Lung microvascular endothelial cell (primary cell): ENCODE measurements at places on chromosomes 12 and 14. TPM values are rescaled to one million over a fixed set of nuclear protein-coding genes. Genes with fewer than 3 reads are reported as not detected.

CCDC175 gene
- not detected in 2 replicates for total RNA-seq

A2M gene
- total RNA-seq = 3.8 and 19.0 TPM in 2 replicates

PSMB11 gene
- not detected in 2 replicates for total RNA-seq

OVCH1 gene
- under 0.01 TPM in 1 of 2 replicates, not detected in the other for total RNA-seq

PZP gene
- under 0.01 and 0.22 TPM in 2 replicates for total RNA-seq

PMCH gene
- total RNA-seq = not detected in 2 replicates

CCDC177 gene
- total RNA-seq = not detected in 2 replicates

GALNT16 gene
- under 0.01 TPM in 1 of 2 replicates, not detected in the other for total RNA-seq

GRCh38 chr14:77111021-77111420, 13.0 kb downstream of the CIPC start:
- peak; percentile 23 for DNase-seq

DNA sequence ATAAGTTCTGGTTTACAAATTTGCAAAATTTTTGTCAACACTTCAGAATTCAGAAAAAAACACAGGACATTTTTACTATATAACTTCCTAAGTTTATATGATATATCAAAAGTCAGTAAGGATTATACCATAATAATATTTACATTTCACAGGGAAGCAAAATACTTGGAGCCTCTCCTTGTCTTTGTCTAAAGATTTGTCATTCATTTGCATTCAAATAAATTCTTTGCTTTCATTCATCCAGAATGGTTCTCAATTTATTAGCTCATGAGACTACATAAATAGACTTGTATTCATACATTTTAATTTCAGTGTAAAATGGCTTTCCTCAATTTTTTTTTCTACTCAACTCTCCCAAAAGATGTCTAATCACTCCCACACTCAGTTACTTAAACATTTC, 96.4 kb downstream of the SLC38A6 start:
- DNase-seq = no peak

- no peak for DNase-seq
Measured at GRCh38 chr14:93430315-93431035, at the start of gene UNC79. TSS of gene UNC79 (plus strand) at chr14:93430939. CDS start at chr14:93431030, 91 bp downstream.

DNA sequence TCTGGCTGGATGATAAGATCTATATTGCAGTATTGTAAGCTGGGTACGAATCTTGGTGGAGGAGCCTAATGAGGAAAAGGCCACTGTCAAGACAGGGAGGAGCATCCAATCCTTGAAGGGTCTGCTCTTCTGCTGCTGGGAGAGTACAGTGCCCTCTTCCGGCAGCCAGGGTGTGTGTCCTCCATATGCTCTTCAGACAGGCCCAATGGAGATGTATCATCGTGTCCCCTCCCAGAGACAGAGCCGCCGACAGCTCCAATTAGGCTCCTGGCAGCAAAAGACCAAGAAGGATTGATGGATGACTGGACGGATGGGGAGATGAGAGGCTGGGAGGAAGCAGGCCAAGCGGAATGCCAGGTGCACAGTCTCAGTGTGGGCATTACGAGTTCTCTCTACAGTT, 51.6 kb upstream of the PIWIL1 start:
- no peak for DNase-seq

DNA sequence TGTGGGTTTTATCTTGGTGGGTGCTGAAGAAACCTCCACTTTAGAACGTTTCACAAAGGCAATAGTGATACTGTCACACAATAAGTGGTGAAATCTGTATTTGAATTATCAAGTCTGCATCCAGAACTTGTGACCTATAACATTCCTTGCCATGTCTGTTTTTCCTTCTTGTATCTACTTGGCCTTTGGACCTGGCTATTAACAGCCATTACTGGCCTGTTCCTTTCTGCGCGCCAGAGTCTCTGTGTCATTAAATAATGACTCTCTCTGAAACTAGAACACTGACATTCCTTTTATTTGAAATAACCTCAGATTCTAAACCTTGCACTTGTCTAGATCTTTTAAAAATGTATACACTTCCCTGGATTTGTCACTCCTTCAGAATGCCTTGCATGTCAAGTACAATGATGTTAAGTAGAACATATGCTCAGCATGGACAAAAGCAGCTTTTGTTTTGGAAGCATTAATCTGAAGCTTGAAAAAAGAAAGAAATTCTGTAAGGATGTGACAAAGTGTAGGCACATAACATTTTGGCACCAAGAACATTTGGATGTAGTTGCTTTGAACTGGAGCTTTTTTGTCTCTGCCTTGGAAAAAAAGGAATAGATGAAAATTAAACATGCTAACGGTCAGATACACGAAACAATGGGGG, 95.5 kb upstream of the RPL10L start:
- DNase-seq = no peak

GRCh38 chr12:13379531-13380188, 183.1 kb downstream of the EMP1 start:
- no peak for DNase-seq

DNA sequence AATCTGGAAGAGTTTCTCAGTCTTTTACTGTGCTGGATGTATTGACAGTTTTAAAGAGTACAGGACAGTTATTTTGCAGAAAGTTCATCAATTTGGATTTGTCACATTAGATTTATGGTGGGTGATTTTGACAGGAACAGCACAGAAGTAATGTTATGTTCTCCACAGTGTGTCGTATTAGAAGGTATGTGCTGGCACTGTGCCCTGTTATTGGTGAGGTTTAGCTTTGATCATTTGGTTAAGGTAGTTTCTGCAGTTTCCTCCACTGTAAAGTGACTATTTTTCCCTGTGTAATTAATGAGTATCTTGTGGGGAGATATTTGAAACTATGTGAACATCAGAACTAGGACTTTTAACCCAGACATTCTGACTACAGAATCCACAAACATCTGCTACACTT, 308.5 kb upstream of the TBX3 start:
- no peak for DNase-seq

DNA sequence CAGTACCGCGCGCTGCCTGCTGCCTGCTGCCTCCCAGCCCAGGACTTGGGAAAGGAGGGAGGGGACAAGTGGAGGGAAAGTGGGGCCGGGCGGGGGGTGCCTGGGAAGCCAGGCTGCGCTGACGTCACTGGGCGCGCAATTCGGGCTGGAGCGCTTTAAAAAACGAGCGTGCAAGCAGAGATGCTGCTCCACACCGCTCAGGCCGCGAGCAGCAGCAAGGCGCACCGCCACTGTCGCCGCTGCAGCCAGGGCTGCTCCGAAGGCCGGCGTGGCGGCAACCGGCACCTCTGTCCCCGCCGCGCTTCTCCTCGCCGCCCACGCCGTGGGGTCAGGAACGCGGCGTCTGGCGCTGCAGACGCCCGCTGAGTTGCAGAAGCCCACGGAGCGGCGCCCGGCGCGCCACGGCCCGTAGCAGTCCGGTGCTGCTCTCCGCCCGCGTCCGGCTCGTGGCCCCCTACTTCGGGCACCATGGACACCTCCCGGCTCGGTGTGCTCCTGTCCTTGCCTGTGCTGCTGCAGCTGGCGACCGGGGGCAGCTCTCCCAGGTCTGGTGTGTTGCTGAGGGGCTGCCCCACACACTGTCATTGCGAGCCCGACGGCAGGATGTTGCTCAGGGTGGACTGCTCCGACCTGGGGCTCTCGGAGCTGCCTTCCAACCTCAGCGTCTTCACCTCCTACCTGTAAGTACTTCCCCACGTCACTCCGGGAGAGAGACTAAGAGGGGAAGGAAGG, at the start of gene LGR5:
Gene LGR5 (plus strand): TSS at position 186 of the 732 bp plus-strand sequence. CDS start 283 bp downstream, at position 469.
- DNase-seq = peak; percentile 33

DNA sequence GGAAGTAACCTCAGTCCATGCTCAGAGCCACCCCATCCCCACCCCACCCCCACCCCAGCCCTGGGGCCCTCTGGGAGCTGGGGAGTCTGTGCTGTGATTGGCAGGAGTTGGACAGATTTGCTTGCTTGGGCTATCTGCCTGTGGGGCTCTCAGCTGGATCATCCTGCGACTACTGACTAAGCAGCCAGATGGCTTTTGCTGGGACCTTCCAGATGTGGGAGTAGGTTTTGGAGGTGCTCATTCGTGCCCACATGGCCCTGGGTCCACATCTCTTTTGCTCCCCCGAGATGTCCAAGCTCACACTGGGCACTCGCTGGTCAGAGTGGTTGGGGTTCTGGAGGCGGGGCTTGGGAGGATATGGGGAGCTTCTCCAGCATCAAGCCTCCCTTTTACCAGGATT, 138.9 kb downstream of the TSPAN9 start:
- no peak for DNase-seq

DNA sequence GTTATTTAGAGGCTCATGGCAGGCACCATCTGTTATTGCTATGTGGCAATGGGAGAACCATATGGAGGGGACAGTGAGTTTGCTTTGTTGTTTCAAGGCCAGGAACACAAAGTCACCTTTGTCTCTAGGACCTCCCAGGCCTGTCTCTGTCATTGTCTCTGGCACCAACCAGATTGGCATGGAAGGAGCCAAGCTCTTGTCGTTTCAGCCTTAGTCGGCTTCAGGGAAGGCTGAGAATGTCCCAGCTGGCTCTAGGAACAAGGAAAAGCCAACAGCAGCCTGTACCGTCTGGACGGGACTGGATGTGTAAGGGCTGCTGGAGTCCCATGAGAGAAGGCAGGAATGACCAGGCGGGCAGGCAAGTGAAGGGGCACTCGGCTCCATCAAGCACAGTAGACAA, 29.2 kb downstream of the RPH3A start:
- DNase-seq = no peak

DNA sequence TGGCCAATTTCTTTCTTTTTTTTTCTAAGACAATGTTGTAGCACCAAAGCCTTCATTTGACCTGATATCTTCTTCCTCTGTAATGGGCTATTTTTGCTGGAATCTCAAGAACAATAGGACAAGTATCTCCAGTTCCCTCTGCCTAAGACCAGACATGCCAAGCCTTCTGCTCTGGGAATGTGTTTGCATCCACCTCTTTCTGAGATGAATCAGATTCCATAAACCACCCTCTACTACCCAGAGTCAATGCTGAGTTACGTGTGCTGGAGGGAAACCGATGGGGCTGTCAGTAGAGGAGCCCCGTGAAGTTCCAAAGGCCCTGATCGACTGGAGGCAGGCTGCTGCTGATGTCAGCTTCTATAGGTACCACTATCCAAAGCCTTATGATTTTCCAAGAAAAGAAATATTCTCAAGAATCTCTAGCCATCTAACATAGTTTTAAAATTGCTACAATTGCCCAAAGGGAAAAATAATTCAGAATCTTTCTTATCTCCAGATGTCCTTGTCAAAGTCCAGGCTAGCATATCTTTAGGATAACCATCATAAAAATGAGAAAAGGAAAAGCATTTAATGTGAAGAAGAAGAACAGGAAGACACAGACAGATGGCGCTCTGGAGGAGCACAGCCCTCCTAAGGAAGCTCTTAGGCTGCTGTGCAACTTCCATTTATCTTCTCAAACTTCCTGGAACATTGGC, 101.9 kb downstream of the SLC8A3 start:
- DNase-seq = peak; percentile 53

- no peak for DNase-seq
Measured at GRCh38 chr12:123475246-123475703, 17.3 kb downstream of the SNRNP35 start.

GRCh38 chr12:64670919-64671639, 60.8 kb downstream of the RASSF3 start:
- peak; percentile 79 for DNase-seq

- DNase-seq = no peak
Measured at GRCh38 chr14:61631045-61631687, 64.1 kb upstream of the HIF1A start.

DNA sequence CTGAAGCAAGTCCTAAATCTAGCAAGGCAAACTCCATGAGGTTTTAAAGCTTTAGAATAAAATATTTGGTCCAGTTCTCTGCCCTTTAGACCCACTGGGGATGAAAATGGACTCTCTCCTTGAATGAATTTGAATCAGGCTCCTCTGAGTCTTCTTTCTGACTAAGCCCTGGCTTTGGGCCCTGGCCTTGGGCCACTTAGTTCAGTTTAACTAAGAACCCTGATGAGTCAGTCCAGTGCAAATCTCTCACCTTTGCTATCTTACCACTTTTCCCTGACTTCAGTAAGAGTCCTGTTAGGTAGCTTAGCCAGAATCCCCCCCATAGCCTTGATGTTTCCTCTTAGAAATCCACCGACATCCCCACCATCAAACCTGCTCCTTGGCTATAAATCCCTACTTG, 427.5 kb downstream of the SNAPC1 start:
- no peak for DNase-seq

GRCh38 chr14:85546390-85546789, 16.4 kb downstream of the FLRT2 start:
- DNase-seq = no peak

GRCh38 chr12:21718944-21719650, 55.4 kb downstream of the KCNJ8 start:
- peak; percentile 60 for DNase-seq

- no peak for DNase-seq
Measured at GRCh38 chr14:97281741-97282140, 484.6 kb downstream of the VRK1 start.
